Fibroblast of lung (primary cell): ENCODE measurements at places on chromosomes 2 and 18. TPM values are rescaled to one million over a fixed set of nuclear protein-coding genes. Genes with fewer than 3 reads are reported as not detected.
A peak's percentile ranks its signal among the peaks of the same experiment; 100 is the strongest.

DNA sequence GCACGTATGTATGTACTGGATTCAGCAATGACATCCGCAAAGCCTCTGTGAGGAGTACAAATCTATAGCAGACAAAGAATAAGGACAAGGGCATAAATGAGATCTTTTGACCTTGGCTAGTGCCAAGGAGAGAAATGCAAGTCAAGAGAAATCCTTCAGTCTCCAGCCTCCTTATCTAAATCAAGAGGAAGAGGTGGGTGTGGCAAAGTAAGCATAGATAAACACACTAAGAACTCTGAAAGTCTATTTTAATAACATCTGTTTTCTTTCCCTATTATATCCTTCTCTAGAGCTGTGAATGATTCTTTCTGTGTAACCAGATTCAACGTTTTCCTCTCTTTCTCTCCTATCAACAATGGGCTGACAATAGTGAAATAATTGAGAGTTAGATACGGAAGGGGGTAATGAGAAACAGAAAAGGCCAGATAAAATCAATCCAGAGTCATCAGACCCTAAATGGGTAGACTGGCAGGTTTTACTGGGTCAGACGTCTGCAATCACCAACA is 118.5 kb upstream of the ZFP36L2 start:
- DNase-seq: no peak

- no peak for DNase-seq
Measured at GRCh38 chr2:239943991-239944631, 81.0 kb downstream of the NDUFA10 start.

- DNase-seq: no peak
Measured at GRCh38 chr2:237424544-237424943, 10.6 kb upstream of the COL6A3 start.

GRCh38 chr2:105449076-105449475 is 50.2 kb upstream of the FHL2 start:
- no peak for DNase-seq

GRCh38 chr18:48347756-48348326 is 61.3 kb downstream of the ZBTB7C start:
- DNase-seq: no peak

- peak; percentile 45 for DNase-seq
Measured at GRCh38 chr2:136378712-136379595, 261.0 kb upstream of the CXCR4 start.

DNA sequence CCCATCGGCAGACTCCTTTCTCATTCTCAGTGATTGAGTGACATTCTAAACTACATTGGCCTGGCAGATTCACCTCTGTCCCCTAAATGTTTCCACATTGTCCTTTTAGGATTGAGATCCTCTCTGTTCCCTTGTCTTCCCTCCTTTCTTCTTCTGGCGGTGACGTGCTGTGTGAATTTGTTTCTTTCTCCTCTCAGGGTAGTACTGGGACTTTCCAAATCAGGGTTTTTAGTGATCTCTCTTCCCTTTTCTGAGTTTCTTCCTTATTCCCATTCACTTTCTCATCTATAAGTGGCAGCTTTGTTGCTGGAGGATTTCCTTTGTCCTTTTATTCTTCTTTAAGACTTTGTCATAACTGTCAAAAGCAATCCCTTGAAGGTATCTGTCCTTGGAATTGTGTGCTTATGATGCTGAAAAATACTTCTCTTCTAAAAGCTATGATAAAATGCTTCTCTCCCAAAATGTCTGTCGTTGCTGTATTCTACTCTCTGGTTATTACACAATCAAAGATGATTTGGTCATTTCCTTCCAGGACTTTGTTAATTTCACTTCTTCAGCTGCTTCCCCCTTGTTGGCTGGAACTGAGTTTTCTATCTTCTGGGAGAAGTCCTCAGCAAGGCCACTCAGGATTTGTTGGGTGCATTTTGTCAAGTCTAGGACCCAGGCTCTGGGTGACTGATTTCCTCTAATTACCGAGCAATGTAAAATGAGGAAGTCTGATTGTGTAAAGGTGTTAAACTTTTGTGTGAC is 4.9 kb upstream of the IL1B start:
- no peak for DNase-seq

GRCh38 chr2:228372212-228372611 is 190.7 kb upstream of the SPHKAP start:
- no peak for DNase-seq

- DNase-seq: no peak
Measured at GRCh38 chr2:43314299-43314927, 88.0 kb upstream of the ZFP36L2 start.

DNA sequence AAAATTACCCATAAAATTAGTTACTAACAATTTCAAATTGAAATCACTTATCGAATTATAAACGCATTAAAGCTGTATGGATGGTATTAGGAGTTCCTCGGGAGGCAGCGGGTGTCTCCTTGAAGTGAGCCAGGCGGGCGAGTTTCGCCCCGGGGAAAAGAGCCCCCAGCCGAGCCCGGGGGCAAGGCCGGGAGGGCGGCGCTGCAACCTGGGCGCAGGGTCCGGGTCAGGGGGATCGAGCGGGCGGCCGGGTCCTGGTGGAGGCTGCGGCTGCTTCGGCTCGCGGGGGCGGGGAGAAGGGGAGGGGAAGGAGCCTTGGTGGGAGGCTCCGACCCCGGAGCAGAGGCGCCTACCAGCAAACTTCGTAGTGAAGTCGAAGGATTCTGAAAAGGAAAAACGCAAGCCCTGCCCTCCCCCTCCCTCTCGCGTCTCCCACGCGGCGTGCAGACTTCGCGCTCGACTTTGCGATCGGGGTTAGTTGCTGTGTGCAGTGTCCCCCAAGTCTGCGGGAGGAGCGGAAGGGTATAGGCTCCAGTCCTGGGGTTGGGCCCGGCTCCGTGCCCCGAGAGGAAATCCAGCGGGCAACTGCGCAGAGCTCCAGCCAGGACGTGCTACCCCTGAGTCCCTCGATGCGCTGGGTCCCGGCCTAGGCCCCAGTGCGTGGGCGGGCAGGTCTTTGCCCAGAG is 140.8 kb downstream of the MEIS1 start:
- peak; percentile 73 for DNase-seq

GRCh38 chr2:56749152-56749752 is 565.5 kb downstream of the CCDC85A start:
- peak; percentile 40 for DNase-seq

DNA sequence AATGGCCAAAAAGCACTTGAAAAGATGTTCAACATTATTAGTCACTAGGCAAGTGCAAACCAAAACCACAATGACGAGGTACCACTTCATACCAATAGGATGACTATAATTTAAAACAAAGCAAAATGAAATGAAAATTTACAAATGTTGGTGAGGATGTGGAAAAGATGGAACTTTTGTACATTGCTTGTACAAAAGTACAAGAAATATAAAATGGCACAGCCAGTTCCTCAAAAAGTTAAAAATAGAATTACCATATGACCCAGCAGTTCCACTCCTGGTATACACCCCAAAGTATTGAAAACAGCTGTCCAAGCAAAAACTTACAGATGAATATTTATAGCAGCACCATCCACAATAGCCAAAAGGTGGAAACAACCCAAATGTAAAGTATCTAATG is 107.8 kb upstream of the XPO1 start:
- peak; percentile 93 for DNase-seq

- no peak for DNase-seq
Measured at GRCh38 chr2:150783015-150783414, 295.5 kb upstream of the RND3 start.

GRCh38 chr2:1804351-1804771 is 60.0 kb upstream of the PXDN start:
- no peak for DNase-seq

DNA sequence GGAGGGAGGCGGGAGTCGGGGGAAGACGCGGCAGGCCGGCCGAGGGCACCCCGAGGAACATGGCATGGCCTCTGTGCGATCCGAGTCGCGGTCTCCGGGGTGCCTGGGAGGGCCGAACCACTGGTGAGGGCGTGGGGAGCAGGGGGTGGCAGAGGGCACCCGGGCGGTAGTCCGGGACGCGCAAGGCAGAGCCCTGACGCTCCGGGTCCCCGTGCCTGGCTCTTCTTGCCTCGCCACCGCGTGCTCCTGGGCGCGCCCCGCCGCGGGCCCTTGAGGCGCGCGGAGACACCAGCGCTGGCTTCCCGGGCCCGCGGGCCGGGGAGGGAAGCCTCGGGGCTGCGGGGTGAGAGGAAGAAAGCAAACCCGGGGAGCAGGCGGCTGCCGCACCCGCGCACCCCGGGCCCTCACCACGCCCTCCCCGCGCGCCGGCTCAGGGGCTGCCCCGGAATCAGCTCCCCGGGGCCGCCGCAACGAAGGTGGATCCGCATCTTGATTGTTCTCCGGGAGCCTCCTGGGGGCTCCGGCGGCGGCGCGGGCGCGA is 4.3 kb downstream of the SOX11 start:
- DNase-seq: peak; percentile 36

DNA sequence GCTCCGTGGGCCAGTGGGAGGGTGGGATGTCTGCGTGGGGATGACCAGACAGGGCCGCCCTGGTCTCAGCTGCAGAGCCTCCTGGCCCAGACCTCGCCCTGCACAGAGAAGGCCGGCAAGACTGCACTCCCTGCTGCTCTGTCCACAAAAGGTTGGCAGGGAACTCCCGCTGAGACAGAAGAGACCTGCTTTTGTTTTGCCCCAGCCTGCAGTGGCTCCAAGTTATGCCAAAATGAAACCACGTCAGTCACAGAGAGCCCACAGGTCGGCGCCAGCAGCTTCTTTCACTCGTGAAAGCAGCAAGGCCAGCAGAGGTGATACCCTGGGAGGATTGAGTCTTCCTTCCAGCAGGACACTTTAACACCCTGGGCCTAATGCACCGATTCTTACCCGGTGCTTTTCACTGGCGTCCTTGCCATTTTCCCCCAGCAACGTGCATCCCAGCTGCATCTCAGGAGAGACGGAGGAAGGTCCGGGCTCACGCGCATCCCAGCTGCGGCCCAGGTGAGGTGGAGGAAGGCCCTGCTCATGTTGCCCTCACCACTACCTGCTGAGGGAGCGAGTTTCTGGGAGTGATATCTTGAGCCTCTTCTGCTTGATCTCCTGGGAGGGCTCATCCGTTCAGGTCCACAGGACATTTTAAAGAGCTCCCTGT is 22.1 kb upstream of the CTDP1 start:
- no peak for DNase-seq

GRCh38 chr2:190722835-190723234 is 74.0 kb downstream of the NAB1 start:
- DNase-seq: no peak

GRCh38 chr18:62987055-62987830 is 271.9 kb downstream of the PHLPP1 start:
- DNase-seq: no peak

- DNase-seq: no peak
Measured at GRCh38 chr2:115771516-115771915, 1329.1 kb downstream of the DPP10 start.

- DNase-seq: peak; percentile 86
Measured at GRCh38 chr2:240374085-240374907, 61.2 kb upstream of the GPC1 start.

DNA sequence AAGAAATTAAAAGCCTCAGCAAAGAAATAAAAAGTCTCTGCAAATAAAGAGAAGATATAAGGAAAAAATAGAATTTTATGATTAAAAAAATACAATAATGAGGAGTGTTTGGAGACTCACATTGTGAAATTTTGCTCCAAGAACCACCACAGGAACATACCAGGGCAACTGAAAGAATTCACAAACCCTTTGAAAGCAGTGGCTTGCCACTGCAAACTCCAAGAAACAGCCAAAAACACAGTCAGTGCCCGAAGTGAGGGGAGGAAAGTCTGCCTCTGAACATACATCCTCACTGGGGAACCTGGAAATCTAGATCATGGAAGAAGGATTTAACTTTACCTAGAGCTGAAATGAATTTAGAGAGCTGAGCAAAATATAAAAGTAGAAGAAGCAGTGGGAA is 33.1 kb downstream of the EVA1A start:
- DNase-seq: peak; percentile 28

GRCh38 chr18:63765837-63766236 is 9.4 kb upstream of the SERPINB7 start:
- no peak for DNase-seq

DNA sequence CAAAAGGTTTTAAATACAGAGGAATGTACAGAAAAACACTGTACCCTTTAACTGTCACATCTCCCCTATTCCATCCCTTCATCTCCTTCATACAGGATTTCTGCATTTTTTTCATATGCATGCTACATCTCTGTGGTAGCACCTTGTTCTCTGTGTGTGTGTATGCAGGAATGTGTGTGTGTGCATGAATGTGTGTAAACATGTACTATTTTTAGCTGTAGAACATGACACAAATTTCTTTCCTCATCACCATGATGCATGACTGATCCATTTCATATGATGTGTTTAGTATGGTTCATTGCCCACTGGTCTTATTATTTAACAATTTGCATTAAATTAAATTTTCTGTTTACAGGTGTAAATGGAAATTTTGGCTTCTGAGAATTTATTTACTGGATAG is 21.5 kb upstream of the ZEB2 start:
- peak; percentile 23 for DNase-seq

GRCh38 chr18:6382963-6383362 is 31.7 kb downstream of the L3MBTL4 start:
- no peak for DNase-seq

- DNase-seq: peak; percentile 61
Measured at GRCh38 chr18:54775686-54776085, 52.6 kb upstream of the RAB27B start.

DNA sequence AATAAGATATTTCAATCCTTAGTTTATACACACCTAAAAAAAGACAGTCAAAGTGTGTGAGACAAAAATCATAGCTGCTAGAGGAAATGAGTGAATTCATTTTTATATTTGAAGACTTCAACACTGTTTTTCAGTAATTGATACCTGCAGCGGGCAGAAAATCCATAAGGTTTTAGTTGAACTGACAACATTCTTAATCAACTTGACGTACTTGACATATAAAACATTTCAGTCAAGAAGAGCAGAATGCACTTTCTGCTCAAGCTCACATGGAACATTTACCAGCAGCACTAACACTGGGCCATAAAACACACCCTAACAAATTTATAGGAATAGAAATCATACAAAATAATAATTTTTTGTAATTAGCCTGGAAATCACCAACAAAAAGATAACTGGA is 959.6 kb upstream of the SOX11 start:
- DNase-seq: no peak

MATN3 gene
- total RNA-seq: 0.51 and 2.3 TPM in 2 replicates

C2orf78 gene
- total RNA-seq: not detected in 2 replicates

ATP8B1 gene
- 53.4 and 109 TPM in 2 replicates for total RNA-seq

CFAP53 gene
- 0.99 and 1.0 TPM in 2 replicates for total RNA-seq
